ENCODE measurements at places on chromosomes 6 and 20.

- no peak for DNase-seq
Measured at GRCh38 chr6:105573556-105573955, 170.7 kb upstream of the PREP start.

DNA sequence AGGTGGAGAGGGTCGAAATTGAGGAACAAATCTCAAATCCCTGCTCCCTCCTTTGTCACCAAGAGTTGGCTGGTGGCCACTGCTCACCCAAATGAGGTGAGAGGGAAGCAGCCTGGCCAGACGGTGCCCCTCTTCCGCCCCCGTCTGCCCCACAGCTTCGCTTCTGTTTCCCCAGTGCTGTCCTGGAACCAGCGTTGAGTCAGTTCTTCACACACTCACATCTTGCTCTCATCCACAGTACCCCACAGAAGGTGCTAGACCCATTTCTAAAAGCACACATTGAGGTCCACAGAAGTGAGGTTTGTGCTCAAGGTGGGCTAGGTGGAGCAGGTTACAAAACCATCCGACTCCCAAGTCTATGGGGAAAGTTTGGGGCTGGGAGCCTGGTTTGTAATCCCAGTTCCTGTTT lies 3.8 kb downstream of the CEBPB start:
- no peak for DNase-seq

DNA sequence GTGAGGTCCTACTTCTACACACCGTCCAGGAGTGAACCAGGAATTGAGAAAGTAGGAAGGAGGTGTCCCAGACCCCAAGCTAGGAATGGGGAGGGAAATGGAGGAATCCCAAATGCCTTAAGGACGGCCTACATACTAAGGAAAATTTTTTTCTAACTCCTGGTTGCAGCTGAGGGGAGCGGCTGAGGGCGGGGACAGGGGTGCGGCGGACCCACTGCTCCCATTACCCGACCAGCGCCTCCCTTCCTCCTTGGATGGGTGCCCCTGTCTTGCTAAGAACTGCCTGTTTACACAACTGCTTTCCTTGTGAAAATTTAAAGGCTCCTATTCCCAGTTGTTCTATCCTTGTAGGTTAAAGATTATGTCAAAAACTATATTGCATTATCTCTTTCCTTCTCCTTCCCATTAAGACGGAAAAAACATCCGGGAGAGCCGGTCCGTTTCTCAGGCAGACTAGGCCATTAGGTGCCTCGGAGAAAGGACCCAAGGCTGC lies 699 bp upstream of the HSPA1B start:
- peak; percentile 44 for DNase-seq

GRCh38 chr6:35737413-35738211 lies 780 bp downstream of the ARMC12 start:
- no peak for DNase-seq

GRCh38 chr6:106694343-106694742 lies 65.0 kb downstream of the QRSL1 start:
- DNase-seq = no peak

DNA sequence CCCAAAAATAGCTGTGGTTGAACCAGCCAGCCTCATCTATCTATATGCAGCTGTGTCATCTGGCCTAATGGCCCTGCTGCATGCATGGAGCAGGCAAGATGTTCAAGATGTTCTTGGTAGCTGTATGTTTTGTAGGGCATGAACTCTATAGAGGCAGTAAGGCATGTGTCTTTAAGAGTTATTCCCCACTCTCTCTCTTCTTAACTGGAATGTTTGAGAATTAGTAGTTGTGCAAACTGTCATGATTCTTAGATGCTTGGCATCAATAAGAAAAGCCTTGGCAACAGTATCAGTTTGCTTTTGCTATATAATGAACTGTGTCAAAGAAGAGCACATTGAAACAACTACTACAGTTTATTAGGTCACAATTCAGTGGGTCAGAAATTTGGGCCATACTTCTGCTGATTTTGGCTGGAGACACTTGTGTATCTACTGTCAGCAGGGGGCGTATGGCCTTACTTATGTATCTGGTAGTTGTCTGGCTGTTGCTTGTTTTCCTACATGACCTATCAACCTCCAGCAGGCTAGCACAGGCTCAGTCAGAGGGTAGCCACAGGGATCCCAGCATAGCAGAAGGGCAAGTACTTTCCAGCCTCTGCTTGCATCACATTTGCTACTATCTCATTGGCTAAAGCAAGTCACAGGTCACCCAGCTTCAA lies 56.1 kb upstream of the LAMP5 start:
- DNase-seq = no peak

- DNase-seq = no peak
Measured at GRCh38 chr6:144027932-144028587, 20.0 kb upstream of the PLAGL1 start.

DNA sequence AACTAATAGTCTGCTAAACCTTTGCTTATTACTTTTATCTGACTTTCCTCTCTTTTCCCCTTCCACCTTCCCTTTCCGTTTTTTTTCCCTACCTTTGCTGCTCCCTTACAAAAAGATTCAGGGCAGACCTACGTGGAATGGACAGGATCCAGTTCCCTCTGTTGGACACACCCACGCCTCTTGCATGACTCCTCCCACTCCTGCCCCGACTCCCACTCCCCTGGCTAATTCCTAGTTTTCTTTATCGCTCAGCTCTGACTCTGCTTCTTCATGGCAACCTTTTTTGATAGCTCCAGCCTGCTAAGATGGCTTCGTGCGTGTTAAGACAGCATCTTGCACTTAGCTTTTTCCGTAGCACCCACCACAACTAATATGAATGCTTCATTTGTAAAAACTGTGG lies 715.6 kb upstream of the NRSN1 start:
- no peak for DNase-seq

- no peak for DNase-seq
Measured at GRCh38 chr20:45070932-45071632, 29.8 kb downstream of the KCNS1 start.

- DNase-seq = no peak
Measured at GRCh38 chr6:29958046-29958445, 15.7 kb downstream of the HLA-A start.

DNA sequence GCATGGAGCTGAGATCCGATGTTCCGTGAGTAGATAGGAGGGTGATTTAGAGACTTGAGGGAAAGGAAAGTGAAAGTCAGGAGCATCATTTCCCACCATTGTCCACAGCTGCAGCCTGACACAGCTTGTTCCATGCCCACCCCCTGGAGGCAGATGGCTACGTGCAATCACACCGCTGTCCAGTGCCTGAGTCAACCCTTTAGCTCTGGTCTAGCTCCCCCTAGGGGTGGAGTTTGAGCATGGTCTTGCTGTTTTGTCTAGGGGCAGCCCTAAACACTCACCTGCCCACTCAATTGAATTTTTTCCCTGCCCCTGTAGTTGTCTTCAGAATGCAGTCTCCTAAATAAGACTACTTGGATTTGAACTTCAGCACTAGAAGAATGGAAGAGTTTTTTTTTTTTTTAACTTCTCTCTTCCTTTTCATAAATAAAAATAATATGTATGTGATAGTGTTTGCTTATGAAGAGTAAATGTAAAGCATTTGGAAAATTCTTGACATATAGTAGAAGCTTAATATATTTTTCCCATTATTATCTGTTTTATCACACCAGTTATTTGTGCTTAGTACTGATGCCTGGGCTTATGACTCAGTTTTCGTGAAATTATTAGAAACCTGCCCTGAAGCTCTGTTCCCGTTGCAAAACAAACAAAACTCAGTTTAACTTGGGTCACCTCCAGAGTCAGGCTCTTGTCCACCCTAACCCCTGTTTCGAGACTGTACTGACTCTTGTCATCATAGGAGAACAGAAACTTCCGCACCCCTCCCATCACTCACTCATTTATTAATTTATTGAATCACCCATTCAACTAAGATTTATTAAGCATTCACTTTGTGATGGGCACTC lies 814.8 kb downstream of the MAFB start:
- peak; percentile 0 for DNase-seq

- DNase-seq = no peak
Measured at GRCh38 chr6:97915537-97915936, 632.5 kb upstream of the MMS22L start.

GRCh38 chr20:23065266-23066201 lies 16.1 kb upstream of the THBD start:
- DNase-seq = no peak

DNA sequence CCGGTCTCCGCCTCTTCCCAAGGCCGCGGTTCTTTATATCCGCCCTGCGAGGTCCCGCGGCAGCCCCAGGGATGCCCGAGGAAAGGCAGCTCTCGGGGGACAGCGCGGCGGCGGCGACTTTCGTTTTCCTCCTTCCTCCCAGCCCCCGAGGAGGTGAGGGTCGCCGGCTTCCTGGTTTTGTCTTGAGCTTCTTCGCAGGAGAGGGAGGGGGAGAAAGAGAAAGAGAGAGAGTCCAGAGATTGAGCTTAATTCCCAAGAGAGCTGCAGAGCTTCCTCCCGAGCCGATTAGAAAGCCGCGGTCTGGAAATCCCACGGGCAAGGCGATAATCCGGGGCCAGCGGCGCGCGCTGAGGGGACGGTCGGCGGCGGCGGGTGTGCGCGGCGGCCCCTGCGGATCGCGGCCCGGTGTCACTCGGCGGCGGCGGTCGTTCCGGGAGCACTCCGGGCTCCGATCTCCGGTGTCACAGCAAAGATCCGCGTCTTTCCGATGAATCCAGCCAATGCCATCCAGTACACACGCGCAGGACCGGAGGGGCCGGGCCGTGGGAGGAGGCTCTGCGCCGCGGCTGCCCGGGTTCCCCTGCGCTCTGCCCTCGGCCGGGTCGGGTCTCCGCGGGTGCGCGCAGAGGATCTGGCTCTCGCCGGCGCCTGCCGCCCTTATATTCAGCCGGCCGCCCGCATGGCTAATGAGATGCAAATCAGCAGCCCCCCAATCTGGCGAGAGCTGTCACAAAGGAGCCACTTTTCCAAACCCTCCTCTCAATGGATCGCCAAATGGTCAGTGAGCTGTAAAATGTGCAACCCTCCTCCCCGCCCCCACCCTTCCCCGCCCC lies at the start of gene DLL1:
Gene DLL1 (minus strand): TSS at position 783 of the 833 bp plus-strand sequence. CDS start 939 bp downstream, outside the sequence.
- DNase-seq = no peak

DNA sequence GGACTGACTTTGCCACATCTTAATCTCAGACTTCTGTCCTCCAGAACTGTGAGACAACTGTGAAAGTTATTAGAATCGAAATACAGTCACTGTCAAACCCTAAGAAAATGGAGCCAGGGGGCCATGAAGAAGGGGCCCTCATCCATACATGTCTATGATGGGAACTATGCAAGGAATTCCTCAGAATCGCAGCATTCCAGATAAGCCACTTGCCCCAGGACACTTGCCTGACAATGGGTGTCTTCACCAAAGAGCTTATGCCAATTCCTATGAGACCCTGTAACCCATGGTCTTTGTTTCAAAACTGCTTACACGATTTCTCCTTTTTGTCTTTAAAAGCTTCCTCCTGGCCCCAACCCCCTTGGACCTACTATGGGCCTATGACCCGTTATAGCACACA lies 90.4 kb upstream of the FOXP4 start:
- no peak for DNase-seq

GRCh38 chr20:48194583-48194982 lies 409.3 kb upstream of the SULF2 start:
- no peak for DNase-seq

DNA sequence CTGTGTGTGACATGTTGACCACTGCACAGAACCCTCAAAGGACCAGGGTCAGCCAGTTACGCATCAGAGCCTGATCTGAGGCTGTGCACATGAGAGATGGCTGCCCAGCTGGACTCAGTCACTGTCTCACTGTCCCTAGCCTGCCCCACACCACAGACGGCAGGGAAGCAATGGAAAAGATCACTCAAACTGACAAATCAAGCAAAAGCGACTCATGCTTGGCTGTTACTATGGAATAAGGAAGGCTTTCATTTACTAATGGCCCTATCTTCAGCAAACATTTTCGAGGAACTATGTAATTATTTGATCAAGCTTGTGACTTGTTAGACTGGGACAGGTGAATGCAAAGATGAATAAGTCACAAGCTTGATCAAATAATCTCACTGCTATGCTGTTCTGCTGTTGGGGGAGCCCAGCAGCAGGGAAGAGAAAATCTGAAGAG lies 137.0 kb downstream of the SLC23A2 start:
- DNase-seq = no peak

GRCh38 chr6:16228709-16229665 lies 9.4 kb upstream of the GMPR start:
- DNase-seq = no peak

DNA sequence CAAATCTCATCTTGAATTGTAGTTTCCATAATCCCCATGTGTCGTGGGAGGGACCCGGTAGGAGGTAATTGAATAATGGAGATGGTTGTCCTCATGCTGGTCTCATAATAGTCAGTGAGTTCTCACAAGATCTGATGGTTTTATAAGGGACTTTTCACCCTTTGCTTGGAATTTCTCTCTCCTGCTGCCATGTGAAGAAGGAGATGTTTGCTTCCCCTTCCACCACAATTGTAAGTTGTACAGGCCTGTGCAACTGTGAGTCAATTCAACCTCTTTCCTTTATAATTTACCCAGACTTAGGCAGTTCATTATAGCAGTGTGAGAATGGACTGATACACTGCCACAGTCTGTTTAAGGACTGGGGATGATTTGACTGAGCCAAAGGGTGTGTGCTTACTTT lies 44.7 kb downstream of the NKAIN2 start:
- no peak for DNase-seq

- no peak for DNase-seq
Measured at GRCh38 chr6:15561447-15562199, 101.2 kb downstream of the DTNBP1 start.

DNA sequence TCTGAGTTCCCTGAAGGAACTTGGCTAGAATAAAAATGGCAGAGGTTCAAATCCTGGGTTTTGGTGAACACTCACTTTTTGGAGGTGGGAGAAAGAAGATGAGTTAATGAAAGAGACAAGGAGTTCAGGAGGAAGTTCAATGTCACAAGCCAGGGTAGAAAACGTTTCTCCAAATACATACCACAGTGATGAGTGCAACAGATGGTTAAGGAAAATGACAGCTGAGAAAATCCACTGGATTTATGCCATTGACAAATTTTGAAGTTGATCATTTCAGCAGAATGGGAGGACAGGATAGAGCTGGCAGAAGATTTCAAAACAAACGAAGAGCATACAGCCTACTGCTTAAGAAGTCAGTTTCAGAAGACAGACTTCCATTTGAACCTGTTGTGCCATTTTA lies 122.7 kb downstream of the GFRAL start:
- DNase-seq = no peak

Measured in activated T-helper 1 cell treated with anti-CD3 and anti-CD28 coated beads, Interleukin-12 subunit alpha, Interleukin-12 subunit beta, Interleukin-2, Interleukin-4 antibody, amounts not matched to agents 30 ng/mL and 10 ng/mL and 1 ng/mL, durations not matched to agents 14 hours and 24 hours and 36 hours (primary cell).